ENCODE measurements at places on chromosomes 12 and 14.

DNA sequence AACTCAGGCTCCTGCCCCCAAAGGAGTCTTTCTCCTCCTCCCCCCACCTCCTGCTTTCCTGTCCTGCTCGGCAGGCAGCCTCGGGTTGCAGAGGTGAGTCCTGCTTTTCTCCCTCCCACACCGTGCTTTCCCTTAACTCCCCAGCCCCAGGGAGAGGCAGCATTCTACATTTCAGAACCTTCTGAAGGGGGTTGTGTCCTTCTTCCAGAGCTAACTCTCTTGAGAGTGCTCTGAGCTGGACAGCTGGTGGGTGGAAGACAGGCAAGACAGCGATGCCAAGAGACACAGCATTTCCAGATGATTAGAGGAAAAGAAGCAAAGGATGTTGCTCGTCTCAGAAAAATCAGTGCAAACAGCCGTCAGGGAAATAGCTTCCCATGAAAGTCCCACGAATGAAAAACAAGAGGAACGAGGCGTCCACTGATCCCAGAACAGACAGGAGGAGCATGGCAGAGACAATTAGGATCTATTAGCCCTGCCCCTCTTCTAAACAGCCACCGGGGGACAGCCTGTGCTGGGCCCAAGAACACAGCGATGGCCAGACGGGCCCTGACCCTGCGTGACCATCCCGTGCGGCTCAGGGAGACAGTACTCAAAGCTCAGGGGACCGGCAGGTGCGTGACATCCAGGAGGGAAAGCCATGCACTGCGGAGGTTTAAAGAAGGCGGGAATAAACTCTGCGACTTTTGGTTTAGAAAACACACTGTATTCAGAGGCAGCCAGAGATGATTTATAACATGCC lies 216.5 kb upstream of the RTL1 start:
- no peak for DNase-seq

- no peak for DNase-seq
Measured at GRCh38 chr12:92403210-92404175, 257.8 kb upstream of the BTG1 start.

DNA sequence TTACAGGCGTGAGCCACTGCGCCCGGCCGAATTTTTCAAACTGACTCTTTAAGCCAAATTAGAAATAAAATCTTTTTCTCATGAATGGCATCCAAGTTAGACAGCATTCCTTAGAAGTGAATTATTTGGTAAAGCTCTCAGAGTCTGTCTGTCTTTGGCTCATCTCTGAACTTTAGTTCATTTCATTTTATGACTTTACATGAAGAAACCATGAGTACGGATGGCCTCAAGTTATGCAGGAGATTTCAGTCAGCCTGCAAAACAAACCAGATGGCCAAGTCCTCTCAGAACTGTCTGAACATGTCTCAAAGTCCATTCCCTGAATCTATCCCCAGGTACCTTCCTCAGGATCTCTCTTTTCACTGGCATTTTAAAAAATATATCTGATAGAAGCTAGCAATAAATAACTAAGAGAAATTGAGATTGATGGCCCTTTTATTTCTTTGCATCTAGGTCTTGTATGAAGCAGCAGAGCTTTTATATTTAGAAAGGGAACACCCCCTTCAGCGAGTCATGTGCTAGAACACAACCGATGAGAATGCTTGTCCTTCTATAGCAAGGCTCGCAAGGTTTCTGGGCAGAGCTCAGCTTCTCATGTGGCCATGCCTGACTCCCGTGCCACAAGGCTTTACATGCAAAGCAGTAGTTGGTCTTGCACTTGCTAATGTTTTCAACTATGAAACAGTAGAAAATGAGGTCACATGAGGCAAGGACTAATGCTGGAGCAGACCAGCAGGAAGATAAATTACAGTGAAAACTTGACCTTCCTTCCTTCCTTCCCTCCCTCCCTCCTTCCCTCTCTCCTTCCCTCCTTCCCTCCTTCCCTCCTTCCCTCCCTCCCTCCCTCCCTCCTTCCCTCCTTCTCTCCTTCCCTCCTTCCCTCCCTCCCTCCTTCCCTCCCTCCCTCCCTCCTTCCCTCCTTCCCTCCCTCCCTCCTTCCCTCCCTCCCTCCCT lies 125.0 kb downstream of the AKAP6 start:
- DNase-seq, result no peak

DNA sequence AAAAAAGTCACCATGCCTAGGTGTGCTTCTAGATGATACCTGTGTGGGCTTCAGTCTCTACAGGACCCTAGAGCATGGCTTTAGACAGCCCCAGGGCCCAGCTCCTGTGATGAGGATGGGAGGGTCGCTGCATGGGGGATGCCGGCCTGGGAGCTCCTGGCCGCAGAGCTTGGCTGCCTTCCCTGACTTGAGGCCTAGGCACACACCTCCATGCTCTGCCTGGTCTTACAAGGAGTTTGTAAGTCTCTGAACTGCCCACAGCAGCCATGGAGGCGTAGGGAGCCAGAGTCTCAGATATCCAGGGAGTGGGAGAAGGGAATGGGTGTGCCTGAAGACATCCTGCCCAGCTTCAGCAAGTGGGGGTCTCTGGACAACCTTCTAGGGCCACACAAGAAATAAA lies 149.5 kb upstream of the MYL2 start:
- DNase-seq, result no peak

DNA sequence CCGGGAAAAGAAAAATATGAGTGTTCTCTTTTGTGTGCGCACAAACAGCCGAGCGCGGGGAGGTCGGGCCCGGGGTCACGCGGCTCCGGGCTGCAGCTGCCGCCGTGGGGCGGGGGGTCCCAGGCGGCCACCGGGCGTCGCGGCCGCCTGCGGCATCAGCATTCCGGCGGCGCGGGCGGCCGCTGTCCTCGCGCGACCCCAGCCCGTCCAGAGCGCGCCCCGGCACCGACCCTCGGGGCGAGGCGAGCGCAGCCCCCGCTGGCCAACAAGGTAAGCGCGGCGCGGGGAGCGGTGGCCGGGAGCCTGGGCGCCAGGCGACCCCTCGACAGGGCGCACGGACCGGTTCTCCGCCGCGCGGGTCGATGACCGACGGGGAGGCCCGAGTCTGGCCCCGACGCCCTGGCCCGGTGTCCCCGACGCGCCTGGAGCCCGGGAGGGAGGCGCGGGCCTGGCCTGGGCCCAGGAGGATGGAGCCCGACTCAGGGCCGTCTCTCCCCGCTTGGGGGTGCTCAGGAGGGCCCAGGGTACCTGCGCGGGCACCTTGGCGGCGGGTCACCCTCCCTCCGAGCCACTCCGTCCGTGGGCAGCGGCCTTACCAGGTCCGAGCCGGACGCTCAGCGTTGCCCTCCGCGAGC lies 103.9 kb upstream of the DIO3 start:
- no peak for DNase-seq

DNA sequence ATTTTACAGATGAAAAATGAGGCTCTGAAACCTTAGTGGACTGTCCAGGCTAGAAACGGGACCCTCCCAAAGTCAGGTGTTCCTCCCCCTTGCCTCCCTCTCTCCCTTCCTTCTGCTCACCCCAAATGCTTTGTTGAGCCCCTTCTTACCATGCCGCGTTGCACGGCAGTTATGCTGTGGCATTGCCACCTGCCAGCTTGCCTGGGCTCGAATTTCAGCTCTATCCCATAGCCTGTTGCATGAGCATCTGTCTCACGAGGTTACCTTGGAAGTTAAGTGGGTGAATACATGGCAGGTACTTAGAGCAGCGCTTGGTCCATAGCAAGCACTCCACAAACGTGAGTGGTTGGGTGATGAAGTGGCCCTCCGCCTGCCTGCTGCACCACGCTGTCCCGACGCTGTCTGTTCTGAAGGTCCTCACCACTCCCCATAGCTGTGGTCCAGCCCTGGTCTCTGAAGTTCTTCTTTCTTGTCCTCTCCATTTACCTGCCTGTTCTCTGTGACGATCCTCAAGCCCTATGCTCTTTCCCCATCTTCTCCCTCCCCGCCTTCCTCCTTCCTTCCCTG lies 269.9 kb downstream of the CACNA1C start:
- DNase-seq, result no peak

DNA sequence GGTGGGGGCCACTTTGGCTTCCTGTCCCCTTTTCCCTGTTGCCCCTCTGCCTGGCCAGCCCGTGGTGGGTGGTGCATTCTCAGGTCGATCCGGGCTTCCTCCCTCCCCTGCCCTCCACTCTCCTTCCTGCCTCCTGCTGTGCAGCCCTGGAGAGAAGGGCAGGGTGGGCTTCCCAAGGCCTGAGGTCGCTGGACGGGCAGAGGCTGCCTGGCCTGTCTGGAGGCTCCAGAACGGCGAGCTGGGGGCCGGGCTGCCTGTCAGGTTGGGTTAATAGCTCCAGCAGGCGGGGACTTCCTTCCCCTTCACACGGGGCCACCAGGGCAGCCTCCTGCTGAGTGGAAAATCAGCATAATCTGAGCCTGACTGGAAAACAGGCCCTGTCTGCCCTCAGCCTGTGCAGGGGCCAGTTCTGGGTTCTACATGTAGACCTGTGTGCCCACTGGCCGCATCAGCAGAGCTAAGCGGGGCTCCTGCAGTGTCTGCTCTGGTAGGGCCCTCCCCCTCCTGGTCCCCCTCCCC lies 11.3 kb downstream of the KIF26A start:
- DNase-seq, result no peak

DNA sequence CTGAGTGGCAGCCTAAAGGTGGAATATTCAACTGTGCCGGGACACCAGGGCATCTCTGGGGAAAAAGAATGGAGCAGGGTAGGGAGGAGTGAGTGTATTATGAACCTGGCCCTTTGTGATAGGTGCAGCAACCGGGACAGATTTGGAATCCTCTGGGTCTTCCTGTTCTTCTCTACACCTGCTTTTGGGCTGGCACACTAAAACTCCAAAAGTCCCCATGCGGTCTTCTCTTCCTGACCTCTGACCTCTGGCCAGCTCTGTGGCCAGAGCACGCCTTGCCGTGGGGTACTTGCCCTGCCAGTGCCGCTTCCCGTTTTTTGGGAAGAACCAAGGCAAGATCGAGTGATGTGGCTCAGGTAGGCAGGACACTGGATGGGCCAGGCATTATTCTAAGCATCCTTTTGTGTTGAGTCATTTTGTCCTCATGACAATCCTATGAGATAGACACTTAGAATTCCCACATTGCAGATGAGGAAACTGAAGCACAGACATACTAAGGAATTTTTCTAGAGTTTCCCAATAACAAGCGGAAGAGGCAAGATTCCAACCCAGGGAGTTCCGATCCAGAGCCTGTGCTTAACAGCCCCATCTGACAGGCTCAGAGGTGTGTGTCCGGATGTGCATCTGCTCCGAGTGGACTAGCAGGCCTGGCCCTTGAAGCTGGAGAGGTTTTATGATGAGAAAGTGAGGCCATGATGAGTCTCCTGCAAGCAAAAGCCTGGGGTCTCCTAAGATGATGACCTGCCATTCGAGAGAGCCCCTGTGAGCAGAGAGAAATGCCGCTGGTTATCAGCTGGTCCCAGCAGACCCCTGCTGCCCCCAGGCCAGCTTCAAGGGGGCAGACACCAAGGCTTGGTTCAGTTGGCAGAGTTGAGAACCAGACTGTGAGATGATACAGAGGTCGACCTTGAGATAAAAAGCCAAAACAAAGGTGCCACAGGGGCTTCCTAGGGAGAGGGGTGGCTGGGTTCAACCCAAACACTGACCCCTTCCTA lies 67.9 kb upstream of the ESRRB start:
- no peak for DNase-seq

DNA sequence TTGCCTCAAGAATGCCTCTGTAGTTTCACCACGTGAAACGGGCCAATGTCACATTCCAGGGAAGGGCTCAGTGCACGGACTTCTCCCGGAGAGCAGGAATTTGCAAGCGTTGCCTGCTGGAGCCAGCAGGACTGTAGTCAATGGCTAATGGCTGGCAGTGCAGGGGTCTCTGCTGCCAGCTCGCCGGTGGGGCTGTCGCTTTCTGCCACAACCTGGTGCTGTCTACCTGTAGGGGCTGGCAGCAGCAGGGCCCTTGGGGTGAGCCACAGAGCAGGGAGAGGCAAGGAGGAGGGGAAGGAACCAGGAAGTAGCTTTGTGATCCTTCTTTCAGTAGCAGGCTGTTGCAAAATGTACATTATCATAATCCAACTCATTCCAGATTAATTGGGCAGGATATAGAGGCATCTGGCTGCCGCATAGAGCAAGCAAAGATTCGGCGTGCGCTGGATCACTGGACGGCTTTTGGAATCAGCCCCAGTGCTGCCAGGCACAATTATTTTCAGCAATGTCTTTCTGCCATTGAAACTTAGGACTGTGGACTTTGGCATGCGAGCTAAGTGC lies 114.1 kb downstream of the PAPOLA start:
- no peak for DNase-seq

- no peak for DNase-seq
Measured at GRCh38 chr12:91204421-91204820, 21.8 kb upstream of the DCN start.

- no peak for DNase-seq
Measured at GRCh38 chr14:23028799-23029198, 5.9 kb downstream of the PSMB5 start.

DNA sequence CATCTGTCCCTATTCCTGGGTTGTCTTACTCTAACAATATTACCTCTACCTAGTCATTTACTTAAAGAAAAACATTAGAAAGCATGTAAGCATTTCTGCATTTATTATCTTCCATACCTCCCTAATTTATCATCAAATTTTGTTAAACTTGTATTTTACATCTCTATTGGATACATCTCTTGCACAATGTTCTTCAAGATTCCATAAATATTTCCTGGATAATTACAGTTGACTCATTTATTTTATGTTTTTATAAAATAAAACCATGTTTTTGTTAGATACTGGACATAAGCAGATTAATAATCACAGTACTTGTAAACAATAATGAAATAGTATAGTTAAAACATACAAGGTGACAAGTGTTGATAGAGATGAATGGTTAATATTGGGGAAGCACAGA lies 209.0 kb downstream of the TMTC3 start:
- no peak for DNase-seq

DNA sequence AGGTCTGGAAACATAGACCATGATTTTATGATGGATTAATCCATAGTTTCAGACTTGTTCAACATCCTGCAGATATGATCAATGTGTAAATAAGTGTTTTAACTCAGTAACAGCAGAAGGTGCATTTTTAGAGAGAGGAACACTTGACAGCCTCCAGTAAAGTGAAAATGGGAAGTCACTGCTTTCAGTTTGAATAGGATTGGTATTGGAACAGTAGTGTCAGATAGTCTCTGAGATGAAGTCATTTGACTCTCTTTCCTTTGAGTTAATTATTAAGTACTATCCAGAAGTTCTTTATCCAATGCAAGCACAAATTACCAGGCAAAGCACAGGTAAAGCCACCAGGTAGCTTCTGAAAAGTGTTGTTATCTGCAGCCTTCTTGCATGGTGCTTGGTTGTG lies 14.5 kb upstream of the NAV3 start:
- DNase-seq, result no peak

All from HFF-Myc (cell line).